ENCODE measurements at places on chromosomes 4 and X.
A peak's percentile ranks its signal among the peaks of the same experiment; 100 is the strongest.

DNA sequence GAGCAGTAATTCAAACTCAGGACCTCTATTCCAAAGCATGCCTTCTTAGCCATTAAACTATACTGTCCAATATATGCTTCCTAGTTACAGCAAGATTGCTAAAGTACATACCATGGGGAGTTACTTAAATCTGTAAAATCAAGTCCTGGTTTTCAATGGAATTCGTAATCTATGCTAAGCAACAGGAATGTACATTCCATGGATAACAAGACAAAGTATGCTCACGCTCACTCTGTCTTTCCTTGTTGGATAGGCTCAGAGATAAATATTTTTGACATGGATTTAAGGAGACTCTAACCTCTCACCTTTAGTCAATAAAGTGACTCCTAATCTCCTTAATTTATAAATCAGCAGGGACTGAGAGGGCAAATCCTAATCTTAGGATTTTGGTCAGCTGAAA is 47.3 kb upstream of the STK26 start:
- DNase-seq: no peak

GRCh38 chr4:22323691-22324090 is 192.2 kb downstream of the ADGRA3 start:
- no peak for DNase-seq

DNA sequence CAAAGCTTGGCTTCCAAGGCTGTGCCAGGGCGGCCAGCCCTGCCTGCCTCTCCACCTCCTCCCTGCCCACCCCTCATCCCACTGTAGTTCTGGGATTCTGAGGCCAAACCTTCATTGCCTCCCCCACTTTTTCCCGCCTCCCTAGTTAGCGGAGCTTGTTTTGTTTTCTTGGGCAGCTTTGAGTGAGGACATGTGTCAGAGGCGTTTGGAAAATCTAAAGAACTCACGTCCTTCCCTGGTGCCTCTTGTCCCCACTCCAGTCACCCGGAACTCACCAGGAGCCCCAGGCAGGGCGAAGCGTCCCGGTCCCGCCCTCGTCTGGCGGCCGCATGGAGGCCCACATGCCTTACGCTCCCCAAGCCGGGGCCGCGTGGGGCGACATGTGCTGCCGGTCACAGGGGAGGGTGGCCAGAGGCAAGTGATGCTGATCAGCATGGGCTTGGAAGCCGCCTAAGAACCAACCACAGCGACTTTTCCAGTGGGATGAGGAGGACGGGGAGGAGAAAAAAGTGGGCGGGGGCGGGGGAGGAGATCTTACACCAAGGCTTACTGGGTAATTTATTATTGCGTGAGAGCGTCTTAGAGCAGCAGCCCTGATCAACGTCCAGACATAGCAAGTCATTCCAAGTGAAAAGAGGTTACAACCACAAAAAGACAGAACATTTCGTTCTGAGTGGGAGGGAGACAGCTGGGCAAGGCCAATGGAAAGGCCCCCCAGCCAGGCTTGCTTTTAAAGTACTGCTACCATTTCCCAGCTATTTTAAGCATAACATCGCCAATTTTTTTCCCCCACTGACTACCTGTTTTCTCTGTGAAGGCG is 48.5 kb downstream of the PRPS1 start:
- DNase-seq: peak; percentile 93

DNA sequence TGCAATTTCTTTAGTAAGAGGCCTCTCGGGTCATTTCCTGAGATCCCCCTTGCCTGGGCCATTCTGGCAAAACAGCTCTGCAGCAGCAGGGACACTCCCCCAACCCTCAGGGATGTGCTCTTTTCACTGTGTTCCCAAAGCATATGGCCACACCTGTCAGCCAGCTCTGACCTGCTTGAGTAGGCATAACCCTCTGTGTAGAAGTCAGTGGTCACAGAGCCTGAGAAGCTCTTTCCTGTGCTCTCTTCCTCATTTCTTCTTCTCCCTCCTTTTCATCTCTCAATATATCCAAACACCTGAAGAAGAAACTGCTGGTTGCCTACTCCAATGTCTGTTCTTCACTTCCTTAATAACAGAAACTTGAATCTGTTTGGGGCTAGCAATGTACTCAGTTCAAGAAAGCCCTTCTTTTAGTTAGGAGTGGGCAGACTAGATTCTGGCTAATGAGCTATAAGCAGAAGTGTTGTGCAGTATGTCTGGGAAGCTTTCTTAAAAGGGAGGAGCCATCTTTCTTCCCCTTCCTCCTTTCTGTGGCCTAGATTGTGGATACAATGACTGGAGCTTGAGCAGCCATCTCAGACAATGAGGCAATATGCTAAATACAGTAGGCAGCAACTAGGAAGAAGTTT is 73.3 kb downstream of the PRPS1 start:
- DNase-seq: no peak

GRCh38 chrX:123184866-123185276 is 793 bp downstream of the GRIA3 start:
- no peak for DNase-seq

DNA sequence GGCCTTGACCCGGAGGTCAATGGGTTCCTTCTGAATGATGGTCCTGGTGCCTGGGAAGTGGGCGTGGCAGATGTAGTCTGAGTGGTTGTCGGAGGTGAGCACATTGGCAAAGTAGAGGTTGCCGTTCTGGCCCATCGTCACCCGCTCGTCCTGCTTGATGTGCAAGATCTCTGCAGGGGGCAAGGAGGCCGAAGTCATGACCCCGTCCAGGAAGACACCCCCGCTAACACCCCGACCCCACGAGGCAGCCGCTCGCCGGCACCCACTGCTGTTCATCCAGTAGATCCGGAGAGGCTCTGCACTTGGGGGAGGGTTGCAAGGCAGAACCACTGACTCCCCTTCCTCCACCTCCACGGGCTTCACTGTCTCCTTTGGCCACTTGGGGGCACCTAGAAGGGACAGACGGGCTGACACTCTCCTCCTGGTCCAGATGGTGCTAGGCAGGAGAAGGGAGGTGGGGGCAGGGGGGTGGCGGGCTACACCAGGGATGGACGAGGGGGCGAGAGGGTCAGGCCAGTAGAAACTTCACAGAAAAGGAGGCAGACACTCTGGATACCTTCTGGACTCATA is 15.1 kb downstream of the L1CAM start:
- DNase-seq: no peak

DNA sequence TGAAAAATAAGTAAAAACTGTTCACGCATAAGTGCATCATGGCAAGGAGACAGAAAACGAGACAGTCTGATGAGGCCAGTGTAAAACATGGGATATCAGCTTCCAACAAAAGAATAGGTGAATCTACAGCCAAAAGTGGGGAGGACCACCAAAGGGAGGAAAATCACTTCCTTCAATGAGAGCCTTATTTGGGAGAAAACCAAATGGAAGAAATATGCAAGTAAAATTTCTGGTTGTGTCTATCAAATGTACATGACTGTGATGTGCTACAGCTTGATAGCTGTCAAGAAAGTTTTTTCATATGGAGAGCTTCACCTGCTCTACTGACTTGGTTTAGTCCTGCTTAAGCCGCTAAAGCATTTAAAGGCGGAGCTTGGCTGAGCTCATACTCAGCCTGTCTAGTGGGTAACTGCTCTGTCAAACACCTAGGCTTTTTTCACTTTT is 66.2 kb downstream of the MAGEA1 start:
- no peak for DNase-seq

DNA sequence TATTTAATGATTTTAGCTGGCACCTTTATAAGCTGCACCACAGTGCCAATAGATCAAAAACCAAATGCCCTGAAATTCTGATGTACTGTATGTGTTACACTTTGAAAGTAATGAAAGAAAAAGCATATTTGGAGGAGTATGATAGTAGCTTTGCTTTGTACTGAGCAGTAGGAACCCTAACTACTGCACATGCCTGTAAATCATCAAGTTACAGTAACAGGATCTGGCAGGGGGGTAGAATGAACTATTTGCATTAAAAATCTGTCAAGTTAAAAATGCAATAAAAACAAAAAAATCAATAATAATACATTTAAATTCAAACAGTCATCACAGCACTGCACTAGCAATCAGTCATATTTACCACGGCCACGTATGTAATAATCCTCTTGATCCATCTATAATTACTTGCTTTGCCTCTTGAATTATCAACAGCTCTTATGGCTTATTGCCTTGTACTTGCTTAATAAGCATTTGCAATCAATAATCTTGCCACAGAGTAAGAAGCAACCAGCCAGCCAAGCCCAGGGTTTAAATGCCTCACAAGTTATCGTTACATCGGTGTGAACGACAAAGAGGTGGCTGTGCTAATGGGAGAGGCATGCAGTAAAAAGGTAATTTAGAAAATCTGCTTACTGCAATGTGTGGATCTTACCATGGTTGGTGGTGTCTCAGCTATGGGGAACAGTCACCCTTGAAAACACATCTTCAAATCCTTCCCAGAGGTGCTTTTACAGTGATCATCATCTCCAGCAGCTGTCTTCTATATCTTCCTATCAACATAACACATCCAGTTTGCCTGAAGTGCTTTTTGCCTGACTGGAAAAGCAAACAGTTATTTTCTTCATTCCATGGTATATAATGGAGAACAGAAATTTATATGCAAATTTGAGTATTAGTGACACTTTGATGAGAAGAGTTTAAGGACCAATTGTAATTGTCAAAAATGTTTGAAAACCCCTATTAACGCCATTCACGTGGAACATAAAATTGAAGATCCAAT is 1812.1 kb upstream of the ADGRL3 start:
- DNase-seq: no peak

DNA sequence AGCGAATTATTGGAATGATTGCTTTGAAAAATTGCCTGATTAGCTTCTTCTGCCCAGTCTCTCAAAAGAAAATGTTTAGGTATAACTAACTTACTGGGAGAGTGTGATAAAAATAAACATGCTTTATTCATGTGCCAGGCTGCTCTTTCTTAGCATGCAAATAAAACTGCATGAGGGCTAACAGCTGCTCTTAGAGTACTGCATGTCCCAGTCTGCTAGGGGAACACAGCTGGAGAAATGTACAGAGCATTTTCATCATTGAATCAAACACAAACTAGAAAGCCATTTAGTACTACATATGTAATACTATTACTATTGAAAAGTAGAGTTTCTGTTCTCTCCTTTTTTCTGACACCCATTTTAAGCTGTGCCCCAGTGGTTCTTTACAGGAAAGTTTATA is 726.0 kb downstream of the GRID2 start:
- DNase-seq: no peak

GRCh38 chrX:32289356-32289755 is 922.0 kb downstream of the DMD start:
- DNase-seq: no peak

DNA sequence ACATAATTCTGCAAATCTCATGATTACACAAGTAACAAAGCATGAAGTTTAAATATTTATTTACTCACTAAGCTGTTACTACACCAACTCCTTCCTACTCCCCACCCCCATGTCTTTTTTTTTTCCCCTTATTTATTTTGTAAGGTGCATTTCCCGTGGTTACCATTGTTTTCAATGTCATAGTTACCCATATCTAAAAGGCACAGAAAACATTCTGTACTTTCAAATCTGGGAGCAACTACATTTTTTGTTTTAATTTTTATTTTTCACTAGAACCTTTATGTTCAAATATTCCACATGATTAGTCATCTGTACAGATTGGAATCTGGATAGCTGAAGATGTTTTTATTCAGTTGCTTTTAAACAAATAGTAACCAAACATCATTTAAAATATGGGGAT is 62.8 kb downstream of the PPP3CA start:
- DNase-seq: no peak

- DNase-seq: peak; percentile 42
Measured at GRCh38 chr4:98950925-98951324, 22.0 kb upstream of the EIF4E start.

DNA sequence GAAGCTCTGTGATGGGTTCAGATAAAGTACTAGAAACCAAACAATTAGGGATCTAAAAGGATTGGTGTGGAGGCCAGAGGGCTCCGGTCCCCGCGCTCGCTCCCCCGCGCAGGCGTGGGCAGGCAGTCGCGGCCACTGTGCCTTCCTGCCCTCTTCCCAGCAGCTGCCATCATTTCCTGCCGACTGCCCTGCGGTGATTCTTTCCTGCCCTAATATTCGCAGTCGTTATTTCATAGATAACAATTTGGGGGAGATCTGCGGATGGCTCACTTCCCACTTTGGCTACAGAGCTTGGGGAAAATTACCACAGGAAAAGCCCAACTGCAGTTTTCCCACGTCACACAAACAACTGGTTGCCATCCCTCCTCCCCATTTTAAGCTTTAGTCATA is 2.2 kb downstream of the GRIA2 start:
- DNase-seq: no peak

DNA sequence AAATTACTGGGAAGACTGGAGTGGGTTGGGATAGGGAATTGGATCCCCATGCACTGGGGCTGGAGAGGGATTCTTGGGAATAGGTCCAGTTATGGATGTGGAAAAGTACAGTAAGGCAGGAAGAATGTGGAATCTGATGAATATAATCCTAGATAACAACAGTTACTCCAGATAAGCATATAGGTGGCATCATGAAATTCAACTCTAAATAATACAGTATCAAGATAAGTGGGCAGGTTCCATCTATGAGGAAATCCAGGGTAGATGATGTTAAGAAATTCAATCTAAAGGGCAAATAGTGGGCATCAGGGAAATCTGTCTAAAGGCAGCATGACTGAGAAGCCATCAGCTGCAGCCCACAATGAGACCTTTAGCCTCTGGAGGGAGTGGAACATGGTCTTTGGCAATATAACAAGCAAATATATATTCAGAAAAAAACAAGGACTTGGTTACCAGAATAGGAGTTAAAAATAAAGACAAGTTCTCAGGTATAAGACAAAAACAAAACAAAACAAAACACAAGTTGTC is 1.2 kb downstream of the DTHD1 start:
- no peak for DNase-seq

GRCh38 chr4:1654216-1654955 is 29.7 kb downstream of the FAM53A start:
- no peak for DNase-seq

- DNase-seq: peak; percentile 38
Measured at GRCh38 chr4:153318696-153319320, 25.7 kb upstream of the MND1 start.

- no peak for DNase-seq
Measured at GRCh38 chr4:171793723-171794122, 19.5 kb upstream of the GALNTL6 start.

DNA sequence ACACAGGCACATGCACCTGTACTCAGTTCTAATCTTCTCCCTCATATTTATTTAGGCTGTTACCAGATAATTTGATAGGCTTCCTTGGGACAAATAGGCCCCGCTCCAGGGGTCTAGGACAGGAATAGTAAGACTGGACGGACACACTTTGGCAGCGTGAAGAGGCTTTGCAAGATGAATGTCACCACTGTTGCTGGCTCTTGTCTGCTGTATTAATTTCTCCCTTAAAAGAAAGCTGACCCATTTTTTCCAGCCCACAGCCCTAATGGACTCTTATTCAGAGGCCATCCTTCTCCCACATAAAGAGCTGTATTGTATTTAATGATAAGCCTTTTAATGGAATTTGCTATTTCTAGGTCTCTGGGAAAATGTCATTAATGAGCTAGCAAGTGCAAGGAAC is 18.0 kb downstream of the FAM184B start:
- no peak for DNase-seq

DNA sequence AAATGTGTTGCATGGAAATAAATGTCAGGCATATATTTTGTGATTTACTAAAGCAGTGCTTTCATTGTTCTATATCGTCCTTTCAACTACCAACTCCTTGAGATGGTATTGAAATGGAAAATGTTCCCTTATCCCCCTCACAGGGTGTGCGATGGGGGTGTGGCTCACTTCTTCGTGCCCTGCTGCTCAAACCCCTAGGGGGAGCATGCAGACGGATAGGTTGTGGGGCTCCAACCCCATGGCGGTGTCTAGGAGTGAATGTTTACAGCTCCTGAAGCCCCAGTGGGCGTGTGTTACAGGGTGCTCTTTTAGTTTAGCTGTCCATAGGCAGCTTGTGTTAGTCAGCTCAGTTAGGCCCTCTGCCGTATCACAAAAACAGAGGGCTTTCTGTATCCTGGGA is 287.7 kb upstream of the EMCN start:
- DNase-seq: no peak
